Ureter (tissue), 1 donor: ENCODE measurements at places on chromosomes 11 and 22. TPM values are rescaled to one million over a fixed set of nuclear protein-coding genes. Genes with fewer than 3 reads are reported as not detected.

The C22orf23 gene
- total RNA-seq, result not detected

The ANKK1 gene
- total RNA-seq, result 1.4 TPM

GRCh38 chr11:5557751-5558150, 9.4 kb upstream of the OR52H1 start:
- DNase-seq, result no peak

GRCh38 chr11:87236368-87236767, 198.6 kb downstream of the TMEM135 start:
- DNase-seq, result no peak

- no peak for DNase-seq
Observed at GRCh38 chr11:12207384-12208150, 97.2 kb downstream of the MICAL2 start.
